ENCODE measurements at places on chromosomes 4 and X.
A peak's percentile ranks its signal among the peaks of the same experiment; 100 is the strongest.

GRCh38 chr4:138003248-138003647 lies 238.9 kb downstream of the SLC7A11 start:
- DNase-seq, result no peak

GRCh38 chrX:51569561-51569960 lies 49.2 kb downstream of the CENPVL3 start:
- DNase-seq, result no peak

GRCh38 chr4:88818631-88819470 lies 121.2 kb upstream of the NAP1L5 start:
- peak; percentile 17 for DNase-seq

- DNase-seq, result no peak
Measured at GRCh38 chr4:173139561-173139960, 29.1 kb upstream of the GALNT7 start.

DNA sequence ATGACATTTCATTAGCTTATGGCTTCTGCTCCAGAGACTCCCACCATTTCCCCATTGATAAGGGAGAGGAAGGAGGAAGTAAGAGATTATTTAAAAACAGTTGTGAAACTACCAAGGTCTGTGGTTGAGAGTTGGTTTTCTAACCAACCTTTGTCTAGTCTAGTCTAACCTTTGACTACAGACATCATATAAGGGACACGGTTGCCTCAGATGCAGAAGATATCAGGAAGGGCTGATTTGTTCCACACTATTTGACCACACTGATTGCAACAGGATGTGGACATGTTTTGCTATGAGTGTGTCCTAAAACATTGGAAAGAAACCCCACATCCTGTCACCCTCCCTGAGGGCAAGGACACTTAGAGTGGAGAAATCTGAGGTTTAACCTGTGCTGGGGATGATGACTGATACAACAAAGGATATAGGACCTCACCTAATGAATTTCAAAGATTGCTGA lies 53.0 kb downstream of the COQ2 start:
- no peak for DNase-seq

Data from urothelium cell line (cell line).